ENCODE measurements at places on chromosomes 5 and 9. TPM values are rescaled to one million over a fixed set of nuclear protein-coding genes. Genes with fewer than 3 reads are reported as not detected.

PCDHGB2 gene
- polyA plus RNA-seq, result 0.46 TPM

FGFR4 gene
- polyA plus RNA-seq, result 0.97 TPM

SLC36A2 gene
- not detected for polyA plus RNA-seq

NDOR1 gene
- polyA plus RNA-seq, result 8.3 TPM

FYB1 gene
- polyA plus RNA-seq, result 1.2 TPM

RNF180 gene
- polyA plus RNA-seq, result 0.20 TPM

TRIM41 gene
- 10.1 TPM for polyA plus RNA-seq

RORB gene
- polyA plus RNA-seq, result 0.05 TPM

PCSK1 gene
- polyA plus RNA-seq, result not detected

FOXD4 gene
- 0.10 TPM for polyA plus RNA-seq

FBXW11 gene
- polyA plus RNA-seq, result 21.2 TPM

OCLN gene
- 4.6 TPM for polyA plus RNA-seq

TMEM245 gene
- polyA plus RNA-seq, result 39.4 TPM

FOXE1 gene
- 0.11 TPM for polyA plus RNA-seq

LRRC14B gene
- not detected for polyA plus RNA-seq

SV2C gene
- under 0.01 TPM for polyA plus RNA-seq

GAS1 gene
- 1.4 TPM for polyA plus RNA-seq

PLAC8L1 gene
- 0.11 TPM for polyA plus RNA-seq

MGAT1 gene
- 134 TPM for polyA plus RNA-seq

FAT2 gene
- polyA plus RNA-seq, result 44.8 TPM

ABCA1 gene
- polyA plus RNA-seq, result 5.7 TPM

LCN12 gene
- polyA plus RNA-seq, result 0.09 TPM

DNA sequence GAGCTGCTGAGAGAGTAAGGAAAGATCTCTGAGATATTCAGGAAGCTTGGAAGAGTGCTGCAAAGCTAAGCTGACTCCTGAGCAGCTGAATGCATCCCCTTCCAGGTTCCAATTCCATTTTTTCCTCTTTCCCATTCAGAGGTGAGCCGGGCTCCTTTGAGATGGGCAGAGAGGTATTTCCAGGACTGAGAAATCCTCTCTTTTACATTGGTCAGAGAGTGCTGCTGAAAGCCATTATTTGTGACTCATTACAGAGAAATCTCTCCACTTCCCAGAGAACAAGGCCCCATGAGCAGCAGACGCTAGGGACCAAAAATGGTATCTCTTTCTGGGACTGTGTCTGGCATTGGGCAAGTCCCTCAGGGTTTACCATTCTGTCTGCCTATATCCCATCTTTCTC is 3.7 kb downstream of the MCTP1 start:
- DNase-seq, result peak; percentile 36

- no peak for DNase-seq
These were observed 694 bp upstream of the PLAA start for GRCh38 chr9:26947736-26948135.

- peak; percentile 67 for DNase-seq
These were observed 40.9 kb upstream of the TNC start for GRCh38 chr9:115158661-115159481.

GRCh38 chr9:72213906-72214305 is 64.7 kb downstream of the GDA start:
- DNase-seq, result no peak

- no peak for DNase-seq
These were observed 295.9 kb downstream of the CEMIP2 start for GRCh38 chr9:71472400-71472799.

- DNase-seq, result no peak
These were observed 79.6 kb downstream of the TLE4 start for GRCh38 chr9:79651251-79651795.

GRCh38 chr5:37738057-37738691 is 101.7 kb downstream of the GDNF start:
- DNase-seq, result peak; percentile 92

- DNase-seq, result no peak
These were observed 7.5 kb downstream of the FAXDC2 start for GRCh38 chr5:154842689-154843530.

DNA sequence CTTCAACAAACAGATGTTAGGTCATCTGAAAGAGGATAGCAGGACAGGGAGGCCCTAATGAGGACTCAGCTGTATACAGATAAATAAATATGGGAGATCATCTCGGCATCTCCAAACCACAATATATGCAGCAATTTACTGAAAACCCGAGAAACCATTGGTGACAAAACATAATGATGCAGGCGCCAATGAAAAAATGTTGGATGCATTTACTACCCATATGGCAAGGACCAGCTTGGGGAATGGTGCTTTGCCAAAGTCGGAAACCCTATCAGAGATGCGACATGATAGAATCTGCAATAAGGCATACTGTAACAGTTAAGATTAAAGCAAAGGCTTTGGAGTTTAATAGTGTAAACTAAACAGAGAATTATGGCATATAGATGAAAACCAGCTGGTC is 92.0 kb downstream of the SNCAIP start:
- no peak for DNase-seq

DNA sequence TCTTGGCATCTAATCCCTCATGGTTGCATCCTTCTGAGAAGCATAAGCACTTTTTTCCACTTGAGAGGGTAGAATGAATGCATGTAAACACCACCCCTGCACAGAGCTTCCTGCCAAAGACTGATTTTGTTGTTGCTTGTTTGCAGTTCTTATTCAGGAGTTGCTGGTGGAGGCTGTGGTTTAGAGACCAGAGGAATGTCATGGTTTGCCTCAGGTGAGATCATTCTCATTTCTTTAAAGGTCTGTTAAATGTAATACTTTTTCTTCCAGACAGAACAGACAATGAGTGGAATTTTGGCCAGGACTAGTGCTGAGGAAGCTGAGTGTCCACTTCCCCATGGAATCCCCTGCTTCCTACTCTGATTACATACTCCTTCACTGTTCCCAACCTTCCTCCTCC is 3.2 kb upstream of the TNC start:
- DNase-seq, result peak; percentile 82

GRCh38 chr9:1028501-1029190 is 21.5 kb upstream of the DMRT2 start:
- no peak for DNase-seq

DNA sequence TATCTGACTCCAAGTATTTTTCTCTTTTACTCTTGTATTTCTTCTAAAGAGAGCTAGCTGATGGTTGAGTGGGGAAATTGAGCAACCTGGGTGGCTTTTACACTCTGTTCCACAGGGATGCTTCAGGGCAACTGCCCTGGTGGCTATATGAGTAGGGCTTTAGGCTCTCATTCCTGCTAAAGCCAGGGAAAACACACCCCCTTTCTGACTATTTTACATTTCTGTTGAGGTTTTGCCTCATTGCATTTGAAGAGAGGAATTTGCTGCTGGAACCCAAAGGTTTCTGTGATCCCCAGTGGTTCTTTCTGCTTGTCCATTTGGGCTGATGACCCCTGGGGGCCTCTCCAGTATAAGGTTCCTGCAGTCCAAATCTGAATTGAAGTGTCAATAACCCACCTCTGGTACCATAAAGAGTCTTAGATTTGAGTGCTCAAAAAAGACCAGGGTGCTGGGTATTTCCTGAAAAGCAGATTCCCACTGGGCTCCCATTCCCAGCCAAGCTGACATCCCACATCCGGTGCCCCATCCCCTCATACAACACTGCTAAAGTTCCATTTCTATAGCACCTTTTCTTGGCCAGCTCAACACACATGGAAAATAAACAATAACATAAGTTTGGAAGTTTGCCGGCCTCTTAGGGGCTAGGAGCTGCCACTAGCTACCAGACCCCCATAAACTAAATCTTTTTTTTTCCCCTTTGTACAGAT is 59.5 kb downstream of the PAPPA start:
- DNase-seq, result no peak

GRCh38 chr9:75985515-75985914 is 95.0 kb downstream of the PCSK5 start:
- no peak for DNase-seq

DNA sequence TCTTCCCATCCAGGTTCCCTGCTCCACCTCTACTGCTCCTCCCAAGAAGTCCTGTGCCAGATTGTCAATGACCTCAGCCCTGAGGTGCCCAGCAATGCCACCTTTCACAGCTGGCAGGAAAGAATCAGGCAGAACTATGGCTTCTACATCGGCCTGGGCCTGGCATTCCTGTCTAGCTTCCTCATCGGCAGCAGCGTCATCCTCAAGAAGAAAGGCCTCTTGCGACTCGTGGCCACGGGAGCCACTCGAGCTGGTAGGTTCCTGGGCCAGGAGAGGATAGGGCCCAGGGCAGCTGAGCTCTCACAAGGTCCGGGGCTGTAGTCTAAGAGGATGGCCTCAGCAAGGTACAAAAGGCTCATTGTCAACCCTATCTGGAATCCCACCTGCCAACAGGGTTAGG is 3.1 kb downstream of the NIPAL4 start:
- no peak for DNase-seq

- DNase-seq, result no peak
These were observed 53.2 kb downstream of the FNBP1 start for GRCh38 chr9:129989740-129990139.

GRCh38 chr5:53871050-53871449 is 310.6 kb downstream of the NDUFS4 start:
- peak; percentile 3 for DNase-seq

- no peak for DNase-seq
These were observed 351.0 kb downstream of the SPOCK1 start for GRCh38 chr5:137148159-137148558.

GRCh38 chr5:100690036-100690560 is 154.9 kb downstream of the FAM174A start:
- DNase-seq, result no peak

DNA sequence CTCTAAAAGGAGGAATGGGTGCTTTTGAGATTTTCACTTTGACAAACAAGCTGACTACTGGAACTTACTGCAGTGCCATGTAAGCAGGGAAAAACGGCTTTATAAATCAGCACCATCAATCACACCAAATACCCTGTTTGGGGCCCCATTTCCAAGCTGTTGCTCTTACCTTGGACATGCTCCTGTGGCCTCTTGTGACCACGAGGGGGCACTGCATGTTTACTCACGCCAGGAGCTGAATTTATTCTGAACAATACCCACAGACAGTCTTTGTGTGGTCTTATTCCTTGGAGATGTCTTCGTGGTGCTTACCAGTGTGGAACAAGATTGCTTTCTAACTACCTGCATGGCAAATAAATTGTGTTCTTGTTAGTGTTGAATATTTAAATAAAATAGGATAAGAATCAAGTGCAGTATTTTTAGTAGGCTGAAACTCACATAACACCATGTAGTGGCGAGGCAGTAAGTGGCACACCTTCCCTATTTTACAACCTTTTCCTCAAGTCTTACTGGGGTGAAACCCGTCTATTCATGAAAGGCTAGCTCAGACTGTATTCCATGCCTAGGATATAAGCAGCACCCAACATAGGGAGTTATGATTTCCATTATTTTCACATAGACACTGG is 155.5 kb upstream of the NMUR2 start:
- DNase-seq, result peak; percentile 37

DNA sequence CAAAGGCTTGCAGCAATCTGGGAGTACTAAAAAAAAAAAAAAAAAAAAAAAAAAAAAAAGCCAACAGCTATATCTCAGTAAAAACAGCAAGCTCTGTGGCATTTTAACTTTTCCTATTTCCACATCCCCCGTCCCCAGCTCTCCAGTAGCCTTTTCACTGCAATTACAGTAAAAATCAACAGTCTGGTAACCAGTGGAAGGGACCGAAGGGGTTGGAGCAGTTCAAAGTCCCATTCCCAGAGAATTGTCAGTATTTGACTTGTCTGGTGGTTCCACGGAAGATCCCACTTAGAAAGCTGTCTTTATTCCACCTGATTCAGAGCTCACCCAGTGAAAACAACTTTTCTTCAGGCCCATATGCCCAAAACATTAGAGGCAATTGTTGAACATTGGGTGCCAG is 71.8 kb upstream of the ZBTB43 start:
- DNase-seq, result no peak

GRCh38 chr9:127011772-127012171 is 97.2 kb downstream of the RALGPS1 start:
- DNase-seq, result no peak

- no peak for DNase-seq
These were observed 55.0 kb upstream of the C9orf72 start for GRCh38 chr9:27628311-27628710.

- DNase-seq, result no peak
These were observed 76.8 kb upstream of the ANKH start for GRCh38 chr5:14948383-14948782.

GRCh38 chr9:131618071-131618479 is 72.8 kb downstream of the PRRT1B start:
- peak; percentile 38 for DNase-seq

- DNase-seq, result peak; percentile 22
These were observed 933.6 kb downstream of the CDH12 start for GRCh38 chr5:21919414-21920022.

- DNase-seq, result no peak
These were observed 497.0 kb upstream of the GRAMD2B start for GRCh38 chr5:125926172-125926571.

- no peak for DNase-seq
These were observed 17.3 kb downstream of the MAMDC2 start for GRCh38 chr9:70060883-70061507.

DNA sequence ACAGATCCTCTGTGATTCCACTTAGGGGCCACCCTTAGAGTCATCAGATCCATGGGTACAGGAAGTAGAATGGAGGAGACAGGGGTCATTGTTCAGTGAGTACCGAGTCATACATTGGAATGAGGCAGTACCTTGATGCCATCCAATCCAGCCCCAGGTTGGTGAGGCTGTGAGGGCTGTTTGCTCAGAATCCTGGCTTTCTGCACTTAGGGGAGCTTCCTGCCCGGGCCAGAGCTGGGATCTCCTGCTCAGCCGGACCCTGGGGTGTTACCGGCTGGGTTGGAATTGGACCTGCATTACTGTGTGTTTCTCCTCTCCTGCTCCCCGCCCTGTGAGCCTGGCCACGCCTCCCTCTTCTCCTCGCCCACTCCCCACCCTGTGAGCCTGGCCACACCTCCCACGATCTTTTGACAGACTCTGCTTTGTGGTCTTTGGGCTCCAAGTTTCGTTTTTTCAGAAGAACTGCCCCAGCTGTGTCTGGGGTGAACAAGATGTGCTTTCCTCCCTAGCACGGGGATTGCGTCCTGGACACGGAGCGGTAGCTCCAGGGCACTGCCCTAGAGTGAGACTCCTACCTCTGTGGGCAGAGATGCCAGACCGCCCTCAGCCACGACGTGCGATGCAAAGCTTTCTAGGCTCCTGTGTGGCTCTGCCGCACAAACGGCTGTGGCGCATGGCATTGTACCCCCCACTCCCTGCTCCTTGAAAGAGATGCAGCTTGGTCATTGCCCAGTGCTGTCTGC is 15.4 kb downstream of the TRAF2 start:
- DNase-seq, result peak; percentile 92

DNA sequence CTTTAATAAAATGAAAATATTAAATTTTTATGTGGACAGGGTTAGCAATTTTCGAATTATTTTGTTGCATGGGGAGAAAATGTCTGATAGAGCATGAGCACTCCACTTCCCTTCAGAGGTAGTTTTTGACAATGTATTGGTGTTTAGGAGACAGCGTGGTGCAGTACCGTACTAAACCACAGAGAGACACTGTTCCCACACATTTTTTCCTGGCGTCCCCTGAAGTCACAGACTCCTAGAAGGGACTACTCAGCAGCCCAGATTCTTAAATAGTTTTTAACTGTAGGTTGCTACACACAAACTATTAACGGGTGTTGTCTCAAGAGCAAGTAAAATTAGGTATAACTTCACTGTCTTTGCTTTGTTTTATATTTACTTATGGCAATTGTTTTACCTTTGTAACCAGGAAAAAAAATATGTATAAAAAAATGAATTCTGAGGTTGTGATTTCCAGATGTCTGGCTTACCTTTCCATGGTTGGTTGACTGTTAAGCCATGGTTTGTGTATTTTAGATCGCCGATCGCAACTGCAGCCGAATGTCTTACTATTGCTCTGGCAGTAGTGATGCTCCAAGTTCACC is 171.2 kb downstream of the DOCK8 start:
- peak; percentile 53 for DNase-seq
